ENCODE measurements at places on chromosomes 13 and 19.

GRCh38 chr13:66264971-66265370 lies 965.2 kb downstream of the PCDH9 start:
- DNase-seq, result no peak

GRCh38 chr13:111597618-111598017 lies 277.2 kb downstream of the TEX29 start:
- no peak for DNase-seq

GRCh38 chr19:39542206-39542605 lies 2.2 kb upstream of the EID2 start:
- no peak for DNase-seq

DNA sequence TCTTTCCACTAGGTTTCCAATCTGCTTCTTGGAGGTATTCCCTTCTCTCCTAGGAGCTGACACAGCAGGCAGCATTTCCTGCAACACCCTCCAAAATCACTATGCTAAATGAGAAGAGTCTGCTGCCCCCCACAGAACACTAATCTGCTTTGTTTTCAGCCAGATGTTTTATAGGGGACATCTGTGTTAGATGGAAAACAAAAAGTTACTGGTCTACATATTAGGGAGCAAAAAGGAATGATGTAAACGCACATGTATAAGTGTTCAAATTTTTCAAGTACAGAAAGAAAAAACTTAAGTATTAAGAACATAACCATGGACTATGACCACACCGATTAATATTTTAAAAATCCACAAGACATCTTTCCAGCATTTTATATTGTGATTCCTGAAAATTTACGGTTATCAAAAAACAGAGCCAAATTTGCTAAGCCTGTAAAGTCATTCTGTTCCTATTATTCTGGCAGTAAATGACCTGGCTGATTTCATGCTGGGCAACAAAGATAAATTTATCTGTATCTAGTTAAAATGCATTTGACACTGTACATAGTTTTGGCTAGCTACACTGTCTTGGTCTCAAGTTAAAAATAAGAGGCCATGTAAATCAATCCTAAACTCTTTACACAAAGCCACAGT lies 63.3 kb downstream of the DCLK1 start:
- no peak for DNase-seq

DNA sequence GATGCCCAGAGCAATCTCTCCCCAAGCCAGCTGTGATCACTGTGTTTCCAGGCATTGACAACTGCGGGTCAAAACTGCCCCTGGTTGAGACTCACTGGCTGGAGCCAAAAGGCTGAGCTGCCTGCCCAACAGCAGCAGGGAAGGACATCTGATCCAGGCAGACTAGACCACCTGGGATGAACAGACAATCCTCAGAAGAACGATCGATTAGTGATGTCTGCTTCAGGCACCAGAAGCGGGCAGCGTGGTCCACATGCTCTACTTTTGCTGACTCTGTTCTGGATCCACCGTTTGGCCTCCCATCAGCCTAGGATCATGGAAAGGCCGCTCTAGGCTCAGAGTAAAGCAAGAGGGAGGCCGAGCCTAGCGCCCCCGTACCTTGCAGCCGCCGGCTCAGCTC lies 9.9 kb upstream of the GP6 start:
- no peak for DNase-seq

GRCh38 chr19:33426621-33427361 lies 53.3 kb downstream of the CEBPG start:
- no peak for DNase-seq

- no peak for DNase-seq
Observed at GRCh38 chr19:33482476-33482875, 39.1 kb downstream of the PEPD start.

DNA sequence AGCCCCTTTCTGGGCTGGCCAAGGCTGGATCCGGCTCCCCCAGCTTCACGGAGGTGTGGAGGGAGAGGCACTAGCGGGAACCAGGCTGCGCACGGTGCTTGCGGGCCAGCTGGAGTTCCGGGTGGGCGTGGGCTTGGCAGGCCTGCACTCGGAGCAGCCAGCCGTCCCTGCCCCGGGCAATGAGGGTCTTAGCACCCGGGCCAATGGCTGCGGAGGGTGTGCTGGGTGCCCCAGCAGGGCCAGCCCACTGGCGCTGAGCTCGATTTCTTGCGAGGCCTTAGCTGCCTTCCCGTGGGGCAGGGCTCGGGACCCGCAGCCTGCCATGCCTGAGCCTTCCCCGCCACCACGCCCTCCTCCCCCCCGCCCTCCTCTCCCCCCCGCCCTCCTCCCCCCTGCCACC lies 2.6 kb upstream of the ZNF559 start:
- DNase-seq, result no peak

DNA sequence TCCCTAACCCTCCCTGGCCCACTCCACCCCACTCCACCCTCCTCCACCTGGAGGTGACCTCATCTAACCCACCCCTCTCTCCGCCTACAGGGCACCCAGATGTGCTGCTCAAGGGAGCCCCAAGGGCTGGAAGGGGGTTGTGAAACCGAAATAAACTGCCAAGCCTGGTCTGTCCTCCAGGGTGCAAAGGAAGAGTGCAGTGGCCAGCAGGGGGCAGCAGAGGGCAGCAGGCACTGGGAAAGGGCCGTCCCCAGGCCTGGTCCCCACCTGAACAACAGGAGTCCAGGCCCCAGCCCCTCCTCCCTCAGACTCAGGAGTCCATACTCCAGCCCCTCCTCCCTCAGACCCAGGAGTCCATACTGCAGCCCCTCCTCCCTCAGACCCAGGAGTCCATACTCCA lies 8.4 kb upstream of the BCAM start:
- peak; percentile 81 for DNase-seq

- no peak for DNase-seq
Observed at GRCh38 chr19:28794301-28794700, 418.6 kb downstream of the UQCRFS1 start.

GRCh38 chr19:13029893-13030292 lies 34.6 kb downstream of the NFIX start:
- DNase-seq, result no peak

DNA sequence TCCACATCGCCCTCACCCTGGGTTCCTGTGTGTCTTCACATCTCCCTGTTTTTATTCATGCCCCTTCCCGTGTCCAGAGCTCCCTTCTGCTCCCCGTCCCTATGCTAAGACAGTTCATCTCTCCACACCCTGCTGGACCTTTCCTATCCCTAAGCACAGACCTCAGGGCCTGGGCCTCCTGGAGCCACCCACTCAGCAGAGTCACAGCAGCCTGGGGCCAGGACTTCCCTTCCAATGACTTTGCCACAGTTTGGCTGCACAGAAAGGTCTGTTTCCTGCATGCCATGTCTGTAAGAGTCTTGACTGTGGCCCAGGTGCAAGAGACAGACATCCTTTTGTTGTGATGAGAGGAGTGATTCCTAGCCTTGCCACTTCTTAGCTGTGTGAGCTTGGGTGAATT lies 470.7 kb downstream of the TSHZ3 start:
- no peak for DNase-seq

DNA sequence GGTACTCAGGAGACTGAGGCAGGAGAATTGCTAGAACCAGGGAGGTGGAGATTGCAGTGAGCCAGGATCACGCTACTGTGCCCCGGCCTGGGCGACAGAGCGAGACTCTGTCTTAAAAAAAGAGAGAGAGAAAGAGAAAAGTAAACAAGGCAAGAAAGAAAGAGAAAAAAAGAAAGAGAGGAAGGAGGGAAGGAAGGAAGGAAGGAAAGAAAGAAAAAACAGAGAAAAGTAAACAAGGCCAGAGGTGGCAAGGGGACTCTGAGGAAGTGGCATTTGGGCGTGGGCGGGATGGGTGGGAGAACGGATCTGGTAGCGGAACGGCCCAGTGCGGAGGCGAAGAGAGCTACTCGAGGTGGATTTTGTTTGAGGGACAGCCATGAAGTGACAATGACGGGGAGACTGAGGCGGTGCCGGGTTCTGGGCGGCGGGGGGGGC lies 7.5 kb upstream of the ARRDC2 start:
- no peak for DNase-seq

DNA sequence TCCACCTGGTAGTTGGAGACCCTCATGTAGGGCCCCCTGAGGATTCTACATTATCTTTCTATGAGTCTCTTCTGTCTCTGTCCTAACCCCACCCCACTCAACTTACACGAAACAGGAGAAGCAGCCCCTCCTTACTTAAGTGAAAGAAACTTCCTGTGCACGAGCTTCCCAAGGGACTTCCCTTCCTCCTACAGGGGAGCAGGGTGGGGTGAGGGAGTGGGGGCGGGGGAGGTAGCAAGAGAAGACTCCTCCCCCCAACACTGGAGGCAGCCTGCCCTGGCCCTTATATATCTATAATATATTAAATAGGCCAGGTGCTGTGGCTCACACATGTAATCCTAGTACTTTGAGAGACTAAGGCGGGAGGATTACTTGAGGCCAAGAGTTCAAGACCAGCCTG lies 5.5 kb upstream of the PDE4C start:
- DNase-seq, result no peak

GRCh38 chr13:38826182-38826813 lies 139.4 kb downstream of the FREM2 start:
- no peak for DNase-seq

DNA sequence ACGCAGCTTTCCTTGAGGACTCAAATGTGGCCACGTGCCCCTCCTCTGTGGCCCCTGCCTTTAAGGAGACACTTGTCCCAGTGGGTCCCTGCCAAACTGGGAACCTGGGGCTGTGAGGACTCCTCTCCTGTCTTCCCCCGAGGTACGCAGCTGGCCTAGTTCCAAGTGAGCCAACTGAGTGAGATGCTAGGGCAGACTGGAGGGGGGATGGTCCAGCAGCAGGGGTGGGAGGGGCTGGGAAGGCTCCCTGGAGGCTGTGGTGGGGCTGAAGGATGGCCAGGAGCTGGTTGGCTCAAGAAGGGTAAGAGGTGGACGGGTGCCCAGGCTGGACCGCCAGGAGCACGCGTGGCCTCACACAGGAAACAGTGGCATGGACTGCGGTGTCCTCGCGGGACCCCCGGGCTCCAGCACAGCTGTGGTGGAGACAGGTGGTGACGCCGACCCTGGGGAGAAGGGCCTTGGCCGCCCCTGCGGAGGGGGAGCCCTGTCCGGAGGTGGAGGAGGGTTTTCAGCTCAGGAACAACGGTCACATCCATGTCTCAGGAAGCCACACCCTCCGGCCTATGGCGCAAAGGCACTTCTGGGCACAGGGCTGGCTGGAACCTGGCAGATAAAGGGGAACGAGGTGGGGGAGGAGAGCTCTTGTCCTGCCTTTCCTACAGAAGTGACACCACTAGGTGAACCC lies 45.8 kb downstream of the MLLT1 start:
- DNase-seq, result no peak

DNA sequence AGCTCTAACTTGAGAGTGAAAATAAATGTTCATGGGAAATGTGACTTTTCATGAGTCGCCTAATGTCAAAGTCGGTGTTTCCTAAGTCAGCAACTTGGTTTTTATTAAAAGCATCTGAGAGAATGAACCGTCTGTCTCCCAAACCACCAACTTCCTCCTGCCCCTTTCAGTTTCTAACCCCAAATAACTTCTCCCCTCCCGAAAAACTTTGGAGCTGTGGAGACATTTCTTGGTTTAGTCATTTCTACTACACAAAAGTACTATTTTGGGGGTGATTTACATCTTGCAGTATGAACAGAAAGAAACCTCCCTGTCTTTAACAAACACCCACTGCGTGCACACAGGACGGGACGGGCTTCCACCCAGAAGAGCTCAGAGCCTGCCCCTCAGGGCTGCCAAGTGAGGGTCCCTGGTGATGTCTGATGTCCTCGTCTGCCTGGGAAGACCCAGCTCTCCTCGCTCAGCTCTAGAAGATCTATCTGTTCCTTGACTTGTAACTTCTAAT lies 65.0 kb downstream of the RASA3 start:
- no peak for DNase-seq

GRCh38 chr19:15584541-15585115 lies 30.4 kb upstream of the CYP4F8 start:
- peak; percentile 85 for DNase-seq

DNA sequence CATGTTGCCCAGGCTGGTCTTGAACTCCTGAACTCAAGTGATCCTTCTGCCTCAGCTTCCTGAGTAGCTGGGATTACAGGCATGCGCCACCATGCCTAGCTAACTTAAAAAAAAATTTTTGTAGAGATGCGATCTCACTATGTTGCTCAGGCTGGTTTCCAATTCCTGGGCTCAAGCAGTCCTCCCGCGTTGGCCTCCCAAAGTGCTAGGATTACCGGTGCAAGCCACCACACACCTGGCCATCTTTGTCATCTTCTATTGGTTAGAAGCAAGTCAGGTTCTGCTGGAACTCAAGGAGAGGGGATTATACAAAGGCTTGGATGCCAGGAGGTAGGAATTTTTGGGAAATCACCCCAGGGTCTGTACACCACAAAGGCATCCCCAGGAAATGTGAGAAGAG lies 25.2 kb downstream of the TNFSF14 start:
- DNase-seq, result no peak

- DNase-seq, result no peak
Observed at GRCh38 chr19:18206018-18206417, 2.2 kb upstream of the RAB3A start.

- peak; percentile 15 for DNase-seq
Observed at GRCh38 chr13:50512474-50513299, 330.8 kb downstream of the DLEU7 start.

DNA sequence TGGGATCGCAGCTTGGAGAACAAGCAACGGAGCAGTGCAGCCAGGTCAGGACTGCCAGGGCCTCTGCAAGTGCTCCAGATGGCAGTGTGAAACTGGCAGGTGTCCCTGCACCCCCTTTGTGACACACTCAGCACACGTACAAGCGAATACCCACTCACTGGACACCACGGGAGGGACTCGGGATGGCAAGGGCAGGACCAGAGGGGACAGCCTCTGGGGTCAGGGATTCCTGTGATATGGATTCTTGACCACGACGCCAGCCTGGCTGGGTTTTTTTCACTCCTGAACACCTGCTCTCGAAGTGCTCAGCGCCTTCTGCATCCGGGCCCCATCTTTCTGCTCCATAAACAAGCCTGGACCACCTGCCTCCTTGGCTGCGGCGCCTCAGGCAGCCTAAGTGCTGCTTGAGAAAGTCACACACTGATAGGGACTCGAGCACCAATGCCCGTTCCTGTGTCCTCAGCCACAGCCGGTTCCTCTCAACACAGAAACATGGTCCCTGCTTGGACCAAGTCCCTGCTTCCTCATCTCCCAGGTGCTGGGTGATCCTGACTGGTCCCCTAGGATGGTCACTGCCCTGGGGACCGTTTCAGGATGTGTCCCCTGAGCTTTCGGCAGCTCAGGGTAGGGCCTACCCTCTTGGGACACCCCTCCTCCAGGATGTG lies 22.0 kb downstream of the ELAVL1 start:
- DNase-seq, result no peak

DNA sequence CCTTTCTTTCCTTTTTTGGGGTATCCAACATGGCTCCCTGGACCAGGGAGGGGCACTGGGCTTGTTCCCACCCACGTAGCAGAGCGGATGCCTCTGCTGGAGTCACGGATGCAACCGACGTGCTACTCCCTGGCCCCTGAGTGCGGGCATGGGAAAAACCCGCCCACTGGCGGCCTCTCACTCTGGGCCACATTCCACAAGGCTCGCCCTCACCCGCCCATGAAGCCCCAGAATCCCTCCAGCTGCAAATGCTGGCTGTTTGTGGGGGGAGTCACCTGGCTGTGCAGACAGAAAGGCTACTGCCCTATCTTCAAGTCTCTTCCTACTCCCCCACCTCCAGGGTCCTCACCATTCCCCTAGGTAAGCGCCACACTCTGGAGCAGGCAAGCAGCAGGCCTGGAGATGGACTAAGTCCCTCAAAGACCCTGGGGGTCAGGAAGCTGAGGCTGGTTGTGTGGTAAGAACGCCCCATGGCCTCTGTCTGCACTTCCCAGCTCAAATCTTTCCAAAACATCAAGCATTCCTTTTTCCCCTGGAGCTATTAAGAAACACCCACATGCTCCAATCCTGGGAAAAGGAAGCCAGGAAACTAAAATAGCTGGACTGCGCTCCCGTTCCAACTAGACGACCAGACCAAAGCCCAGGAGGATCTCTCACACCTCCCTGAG lies 17.9 kb upstream of the EPHX3 start:
- DNase-seq, result no peak
